Left lobe of liver (tissue), 2 donors: ENCODE measurements at places on chromosomes 6 and 20. TPM values are rescaled to one million over a fixed set of nuclear protein-coding genes. Genes with fewer than 3 reads are reported as not detected.

SEL1L2 gene
- not detected for total RNA-seq

POM121L2 gene
- not detected for total RNA-seq

CLPSL2 gene
- not detected for total RNA-seq

SMOC2 gene
- total RNA-seq: 0.68 TPM

C2 gene
- total RNA-seq: 451 TPM
